Pancreas (tissue), 10 donors: ENCODE measurements at places on chromosomes 11 and 22.

- no peak for DNase-seq
Observed at GRCh38 chr11:121522043-121522941, 69.5 kb upstream of the SORL1-AS1 start.

DNA sequence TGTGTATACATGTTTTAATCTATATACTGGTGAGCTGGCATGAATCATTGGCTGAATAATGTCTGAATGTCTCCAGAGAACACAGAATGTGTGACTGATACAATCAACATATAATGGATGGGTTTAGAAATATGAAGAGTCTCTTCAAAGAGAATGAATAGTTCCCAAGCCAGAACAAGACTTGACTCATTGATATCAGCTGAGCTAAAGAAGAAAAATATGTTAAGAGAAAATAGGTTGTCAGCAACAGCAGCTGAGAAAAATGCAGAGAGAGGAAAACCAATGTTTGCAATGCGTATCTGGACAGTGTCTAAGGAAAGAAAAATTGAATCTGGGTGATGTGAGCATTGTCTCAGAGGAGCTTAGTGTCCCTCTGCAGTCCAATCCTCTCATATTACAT lies 1281.8 kb upstream of the TENM4 start:
- DNase-seq = no peak

- no peak for DNase-seq
Observed at GRCh38 chr11:46012185-46012584, 89.7 kb downstream of the LARGE2 start.

- no peak for DNase-seq
Observed at GRCh38 chr11:36108881-36109589, 165.2 kb downstream of the LDLRAD3 start.

DNA sequence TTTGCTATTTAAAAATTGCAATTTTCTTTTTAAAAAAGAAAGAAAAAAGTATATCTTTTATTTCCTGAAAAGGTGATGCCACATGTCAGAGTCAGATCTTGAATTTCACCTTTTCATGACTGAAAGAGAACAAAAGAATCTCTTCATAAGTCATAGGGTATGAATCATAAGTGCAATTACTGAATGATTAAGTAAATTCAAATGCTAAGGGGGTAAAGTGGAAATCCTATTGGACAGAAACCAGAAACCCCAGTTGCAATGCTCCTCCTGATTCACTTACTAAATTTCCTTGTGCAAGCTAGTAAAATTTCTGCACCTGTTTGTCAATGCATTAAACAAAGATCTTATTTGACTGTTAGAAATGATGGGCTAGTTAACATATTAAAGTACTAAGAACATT lies 8.2 kb upstream of the PRRG4 start:
- DNase-seq = no peak

DNA sequence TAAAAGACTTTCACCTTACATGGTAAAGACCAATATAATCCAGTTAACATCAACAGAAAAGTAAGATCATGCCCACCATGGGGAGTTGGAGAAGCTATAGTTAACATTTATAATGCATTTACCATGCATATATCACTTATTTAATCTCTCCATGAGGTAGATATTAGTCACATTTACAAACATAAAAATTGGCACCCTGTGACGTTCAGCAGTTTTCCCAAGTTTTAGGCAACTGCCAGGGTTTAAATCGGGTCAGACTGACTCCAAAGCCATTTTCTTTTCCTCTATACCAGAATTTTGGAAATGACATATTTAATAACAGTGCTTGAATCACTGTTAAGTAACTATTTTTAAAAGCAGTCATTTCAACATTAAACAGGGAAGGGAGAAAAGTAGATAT lies 266.3 kb downstream of the DDX10 start:
- DNase-seq = no peak

DNA sequence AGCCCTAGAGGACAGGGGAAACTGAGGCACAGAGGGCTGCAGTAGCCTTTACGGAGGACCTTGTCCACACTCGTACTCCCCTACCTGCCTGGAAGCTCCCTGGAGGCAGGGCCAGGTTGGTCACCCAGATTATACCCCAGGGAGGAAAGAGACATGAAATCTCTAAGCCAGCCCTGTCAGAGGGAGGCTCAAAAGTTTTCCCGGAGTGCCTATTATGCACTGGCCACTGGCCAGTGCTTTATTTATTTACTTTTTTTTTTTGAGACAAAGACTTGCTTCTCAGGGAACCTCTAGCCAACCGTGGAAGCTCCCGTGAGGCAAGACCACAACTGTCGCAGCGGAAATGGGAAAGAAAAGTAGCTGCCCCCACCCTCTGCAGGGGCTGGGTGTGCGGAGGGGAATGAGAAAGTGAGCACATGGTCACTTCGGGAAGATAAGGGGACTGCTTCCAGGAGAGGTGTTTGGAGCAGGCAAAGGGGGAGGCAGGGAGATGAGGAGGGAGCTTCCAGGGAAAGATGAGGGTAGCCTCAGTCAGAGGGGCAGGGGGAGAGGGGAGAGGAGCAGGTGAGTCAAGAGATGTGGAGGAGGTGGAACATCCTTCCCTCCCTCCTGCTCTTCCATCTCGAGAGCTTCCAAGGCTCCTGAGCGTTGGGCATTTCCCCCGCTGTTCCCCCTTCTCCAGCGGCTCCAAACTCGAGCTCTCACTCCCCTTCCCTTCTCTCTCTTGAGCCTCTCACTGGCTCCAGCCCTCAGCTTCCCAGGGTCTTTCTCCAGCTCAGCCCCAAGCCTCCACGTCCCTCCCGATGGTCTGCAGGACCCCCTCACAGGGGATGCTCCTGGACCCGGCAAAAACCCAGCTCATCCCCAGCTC lies 4.3 kb downstream of the IL2RB start:
- DNase-seq = no peak

DNA sequence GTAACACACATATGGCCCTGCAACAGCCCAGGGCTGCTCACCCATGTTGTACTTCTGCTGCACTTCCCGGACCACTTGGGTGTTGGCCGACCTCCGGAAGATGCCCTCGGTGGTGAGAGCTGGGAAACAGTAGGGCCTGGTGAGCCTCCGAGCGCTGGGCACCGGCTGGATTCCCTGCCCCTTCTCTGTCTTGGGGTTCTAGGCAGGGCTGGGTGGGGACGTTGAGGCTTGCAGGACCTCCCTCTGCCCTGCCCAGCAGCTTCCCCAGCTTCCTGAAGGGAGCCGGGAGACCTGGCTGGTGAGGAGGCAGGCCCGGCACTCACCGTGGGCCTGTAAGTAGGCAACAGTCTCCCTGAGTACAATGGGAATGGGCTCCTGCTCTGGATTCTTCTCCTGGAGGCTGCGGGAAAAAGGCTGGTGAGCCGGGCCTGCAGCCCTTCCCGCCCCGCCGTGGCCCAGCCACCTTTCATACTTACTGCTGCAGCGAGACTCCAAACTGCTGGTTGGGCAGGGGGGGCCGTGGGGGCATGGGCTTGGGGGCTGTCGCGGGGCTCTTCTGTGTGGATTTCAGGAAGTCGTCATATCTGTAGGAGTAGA lies 20.2 kb downstream of the ARHGAP1 start:
- no peak for DNase-seq

- DNase-seq = no peak
Observed at GRCh38 chr11:94857337-94857736, 89.2 kb downstream of the AMOTL1 start.

- no peak for DNase-seq
Observed at GRCh38 chr22:32733196-32733768, 68.2 kb upstream of the TIMP3 start.

DNA sequence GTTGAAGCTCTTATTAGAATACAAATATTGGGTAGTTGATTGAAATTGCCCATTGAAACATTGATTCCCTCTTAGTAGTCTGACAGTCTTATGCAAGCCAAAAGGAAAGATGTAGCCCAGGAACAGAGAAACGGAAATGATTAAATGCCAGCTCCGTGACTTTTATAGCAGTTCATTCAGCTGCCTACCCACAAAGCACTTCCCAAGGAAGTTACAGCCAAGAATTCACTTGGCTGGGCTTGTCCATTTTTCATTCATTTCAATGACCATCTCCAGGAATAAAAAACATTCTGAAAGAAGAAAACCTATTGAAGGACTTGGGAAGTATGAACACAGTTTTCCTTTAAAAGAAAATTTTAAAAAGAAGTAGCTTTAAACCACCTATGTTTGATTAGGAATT lies 62.0 kb downstream of the NCAM1 start:
- no peak for DNase-seq

- no peak for DNase-seq
Observed at GRCh38 chr11:110529043-110529442, 99.3 kb downstream of the FDX1 start.

DNA sequence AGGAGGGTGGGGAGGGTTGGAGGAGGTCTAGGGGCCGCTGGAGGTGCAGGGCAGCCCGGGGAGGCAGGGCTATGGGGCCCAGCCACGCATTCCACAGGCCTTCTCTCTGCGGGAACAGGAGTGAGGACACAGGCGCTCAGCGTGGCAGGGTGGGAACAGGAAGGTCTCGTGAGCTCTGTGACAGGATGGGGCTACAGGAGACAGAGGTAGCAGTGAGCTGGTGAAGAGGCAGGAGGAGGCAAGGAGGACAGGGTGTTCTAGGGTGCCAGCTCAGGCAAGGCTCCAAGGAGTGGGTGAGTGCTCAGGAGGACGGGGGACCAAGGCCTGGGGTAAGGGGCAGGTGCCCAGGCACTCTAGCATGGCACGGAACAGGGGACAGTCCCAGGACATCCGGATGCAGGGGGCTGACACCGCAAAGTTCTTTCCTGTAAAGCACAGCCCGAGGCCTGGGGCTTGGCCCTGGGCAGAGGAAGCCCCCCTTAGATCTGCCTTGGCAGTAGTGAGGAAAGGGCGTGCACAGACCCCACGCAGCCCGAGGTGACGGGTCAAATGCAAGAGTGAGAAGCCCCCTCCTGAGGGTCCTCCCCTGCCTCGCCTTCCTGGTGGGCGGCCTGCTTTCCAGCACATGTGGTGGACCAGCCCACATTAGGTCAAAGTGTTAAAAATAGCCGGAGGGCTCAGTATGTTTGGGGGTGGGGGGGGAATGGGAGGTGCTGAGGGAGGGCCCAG lies 4.7 kb upstream of the NEAT1 start:
- peak; percentile 50 for DNase-seq

DNA sequence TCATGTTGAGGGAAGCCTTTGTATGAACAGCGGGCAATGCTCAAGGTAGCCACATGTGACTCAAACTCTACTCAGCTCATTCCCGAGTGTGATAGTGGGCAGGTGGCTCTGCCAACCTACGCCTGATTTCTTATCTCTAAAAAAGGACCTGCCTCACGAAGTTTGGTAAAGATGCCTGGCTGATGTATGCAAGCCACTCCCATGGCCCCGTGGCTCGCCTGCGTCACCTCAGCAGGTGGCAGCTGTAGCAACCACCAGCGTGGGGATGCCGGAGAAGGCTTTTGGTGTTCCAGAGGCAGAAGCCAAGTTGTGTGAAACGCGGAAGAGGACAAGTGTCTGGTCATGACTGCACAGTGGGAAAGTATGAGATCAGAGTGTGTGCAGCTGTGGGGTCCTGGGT lies 5.4 kb downstream of the FADS2 start:
- DNase-seq = peak; percentile 0

GRCh38 chr11:128905345-128906184 lies 14.4 kb downstream of the KCNJ5 start:
- peak; percentile 76 for DNase-seq

DNA sequence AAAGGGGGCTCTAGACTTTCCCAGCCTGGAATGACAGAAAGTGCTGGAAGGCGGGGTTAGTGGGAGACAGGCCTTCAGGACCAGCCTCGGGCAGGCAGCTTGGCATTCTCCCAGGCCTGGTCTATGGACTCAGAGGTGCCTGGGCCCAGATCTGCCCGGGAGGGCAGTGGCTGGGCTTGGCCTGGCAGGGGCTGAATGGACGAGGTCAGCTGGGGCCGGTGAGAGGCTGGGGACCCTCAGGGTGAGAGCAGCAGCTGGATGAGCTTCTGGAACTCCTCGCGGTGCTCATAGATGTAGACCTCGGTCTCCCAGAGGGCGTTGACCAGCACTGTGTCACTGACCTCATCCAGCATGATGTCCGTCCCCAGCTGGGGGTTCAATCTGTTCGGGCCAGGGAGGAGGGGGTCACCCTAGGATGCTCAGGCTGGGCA lies 1.5 kb upstream of the BAIAP2L2 start:
- DNase-seq = no peak

- DNase-seq = no peak
Observed at GRCh38 chr22:28074526-28074925, 155.5 kb upstream of the PITPNB start.

- no peak for DNase-seq
Observed at GRCh38 chr11:33178443-33179180, 17.3 kb upstream of the CSTF3 start.

DNA sequence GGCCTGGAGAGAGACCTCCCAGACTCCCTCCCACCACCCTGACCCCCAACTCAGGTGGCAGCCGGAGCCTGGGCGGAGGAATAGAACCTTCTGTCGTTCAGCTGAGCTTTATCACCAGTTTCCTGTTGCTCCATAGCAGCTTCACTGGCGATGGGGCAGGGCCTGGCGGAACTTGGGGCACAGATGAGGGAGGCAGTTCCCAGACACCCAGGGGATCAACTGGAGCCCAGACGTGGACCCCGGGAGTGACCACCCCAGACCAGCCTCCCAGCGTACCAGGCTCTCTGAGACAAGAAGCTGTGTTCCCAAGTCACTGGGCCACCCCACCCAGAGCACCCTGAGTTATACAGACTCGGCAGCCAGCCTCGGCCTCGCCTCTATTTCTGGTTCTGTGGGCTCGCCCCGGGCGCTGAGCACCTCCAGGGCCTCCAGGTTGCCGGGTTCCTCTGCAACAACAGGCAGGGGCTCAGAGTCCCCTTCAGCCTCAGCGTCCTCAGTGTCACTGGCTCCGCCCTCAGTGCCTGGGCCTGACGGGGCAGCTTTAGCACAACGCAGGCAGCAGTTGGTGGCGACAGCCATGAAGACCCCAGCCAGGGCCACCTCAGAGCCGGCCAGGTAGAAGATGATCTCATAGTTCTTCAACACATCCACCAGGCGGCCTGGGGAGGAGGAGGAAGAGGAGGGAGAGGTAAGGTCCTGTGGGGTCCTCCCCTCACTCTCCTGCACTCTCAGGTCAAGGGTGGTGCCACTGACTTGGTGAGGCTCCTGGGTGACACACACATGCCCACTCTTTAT lies 5.7 kb downstream of the SLC16A8 start:
- no peak for DNase-seq

GRCh38 chr11:83159902-83160865 lies 3.3 kb downstream of the PCF11 start:
- DNase-seq = no peak

- DNase-seq = no peak
Observed at GRCh38 chr22:17791196-17791595, 16.9 kb upstream of the BID start.

GRCh38 chr11:77406396-77406795 lies 67.5 kb downstream of the PAK1 start:
- DNase-seq = no peak

GRCh38 chr22:17797721-17798559 lies 23.7 kb upstream of the BID start:
- no peak for DNase-seq
